Naive B cell (primary cell): ENCODE measurements at places on chromosomes 1 and 21. TPM values are rescaled to one million over a fixed set of nuclear protein-coding genes. Genes with fewer than 3 reads are reported as not detected.

GRCh38 chr1:37146071-37146470 lies 111.8 kb upstream of the GRIK3 start:
- H3K4me1 ChIP-seq = no peaks in the 10 kb centered on the region
- no peak overlapping the region for H3K27ac ChIP-seq
- peaks cover 22% of the 10 kb centered on the region for H3K27me3 ChIP-seq
- no peak overlapping the region for H3K4me3 ChIP-seq
- no peak for DNase-seq

GRCh38 chr1:218463194-218464156 lies 118.3 kb downstream of the TGFB2 start:
- no peak for DNase-seq
- H3K36me3 ChIP-seq = no peaks in the 10 kb centered on the region
- no peak overlapping the region for H3K27ac ChIP-seq

DNA sequence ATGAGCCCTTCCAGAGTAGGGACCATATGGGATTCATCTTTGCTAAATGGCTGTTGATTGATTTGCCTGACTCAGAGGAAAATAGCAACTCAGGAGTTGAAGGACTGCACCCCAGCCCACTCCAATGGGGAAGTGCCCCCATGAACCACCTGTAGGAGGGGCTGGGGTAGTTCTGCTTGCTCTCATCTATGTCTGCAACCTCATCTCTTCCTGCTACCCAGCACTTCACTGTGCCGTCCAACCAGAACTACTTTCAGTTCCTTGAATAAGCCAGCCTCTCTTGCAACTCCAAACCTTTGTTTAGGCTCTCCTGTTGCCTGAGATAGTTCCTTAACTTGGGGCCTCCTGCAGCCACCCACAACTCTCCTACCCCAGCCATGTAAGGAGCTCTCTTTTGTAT lies 26.6 kb downstream of the BEND5 start:
- no peaks in the 10 kb centered on the region for H3K27me3 ChIP-seq
- peak overlapping the region; percentile 90 for H3K27ac ChIP-seq
- peak; percentile 77 for DNase-seq
- H3K4me3 ChIP-seq = peak overlapping the region; percentile 46
- H3K36me3 ChIP-seq = peaks cover 34% of the 10 kb centered on the region

Gene CRYBG2
- 0.53 TPM for polyA plus RNA-seq

Gene LCE1A
- not detected for polyA plus RNA-seq

Gene CD84
- 20.6 TPM for polyA plus RNA-seq

GRCh38 chr1:2373551-2374251 lies 17.7 kb downstream of the MORN1 start:
- H3K27ac ChIP-seq = no peak overlapping the region
- DNase-seq = no peak
- H3K36me3 ChIP-seq = peaks cover 4% of the 10 kb centered on the region
- no peak overlapping the region for H3K4me3 ChIP-seq
- H3K4me1 ChIP-seq = no peaks in the 10 kb centered on the region

Gene OPRD1
- 0.07 TPM for polyA plus RNA-seq

GRCh38 chr1:235098991-235099390 lies 29.6 kb downstream of the TOMM20 start:
- H3K4me3 ChIP-seq = no peak overlapping the region
- H3K27ac ChIP-seq = no peak overlapping the region
- peaks cover 9% of the 10 kb centered on the region for H3K27me3 ChIP-seq
- no peak for DNase-seq

Gene CELA3A
- not detected for polyA plus RNA-seq

Gene DNASE2B
- not detected for polyA plus RNA-seq

- H3K27me3 ChIP-seq = no peaks in the 10 kb centered on the region
- no peak overlapping the region for H3K27ac ChIP-seq
- DNase-seq = peak; percentile 9
- peaks cover 42% of the 10 kb centered on the region for H3K4me1 ChIP-seq
- no peaks in the 10 kb centered on the region for H3K36me3 ChIP-seq
- H3K4me3 ChIP-seq = peak overlapping the region; percentile 68
Observed at GRCh38 chr1:31848381-31848897, 32.6 kb upstream of the SPOCD1 start.

Gene OR2L5
- not detected for polyA plus RNA-seq

Gene S100A9
- 14.4 TPM for polyA plus RNA-seq

Gene RGS2
- 207 TPM for polyA plus RNA-seq

- H3K27ac ChIP-seq = no peak overlapping the region
- DNase-seq = no peak
- H3K36me3 ChIP-seq = no peaks in the 10 kb centered on the region
- peaks cover 8% of the 10 kb centered on the region for H3K27me3 ChIP-seq
Observed at GRCh38 chr21:32813265-32813903, 41.8 kb upstream of the PAXBP1 start.

DNA sequence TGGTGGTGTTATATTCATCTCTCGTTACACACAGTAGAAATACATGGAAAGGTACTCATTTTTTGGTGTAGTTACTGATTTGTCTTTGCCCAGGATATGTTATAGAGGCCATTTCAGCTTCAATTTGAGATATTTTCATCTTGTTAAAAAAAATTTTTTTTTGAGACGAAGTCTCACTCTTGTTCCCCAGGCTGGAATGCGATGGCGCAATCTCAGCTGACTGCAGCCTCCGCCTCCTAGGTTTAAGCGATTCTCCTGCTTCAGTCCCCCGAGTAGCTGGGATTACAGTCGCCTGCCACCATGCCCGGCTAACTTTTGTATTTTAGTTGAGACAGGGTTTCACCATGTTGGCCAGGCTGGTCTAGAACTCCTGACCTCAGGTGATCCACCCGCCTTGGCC lies 19.0 kb downstream of the MORC3 start:
- no peaks in the 10 kb centered on the region for H3K27me3 ChIP-seq
- H3K4me3 ChIP-seq = no peak overlapping the region
- H3K4me1 ChIP-seq = peaks cover 12% of the 10 kb centered on the region
- H3K27ac ChIP-seq = peak overlapping the region; percentile 5

Gene TNFRSF9
- polyA plus RNA-seq = not detected

DNA sequence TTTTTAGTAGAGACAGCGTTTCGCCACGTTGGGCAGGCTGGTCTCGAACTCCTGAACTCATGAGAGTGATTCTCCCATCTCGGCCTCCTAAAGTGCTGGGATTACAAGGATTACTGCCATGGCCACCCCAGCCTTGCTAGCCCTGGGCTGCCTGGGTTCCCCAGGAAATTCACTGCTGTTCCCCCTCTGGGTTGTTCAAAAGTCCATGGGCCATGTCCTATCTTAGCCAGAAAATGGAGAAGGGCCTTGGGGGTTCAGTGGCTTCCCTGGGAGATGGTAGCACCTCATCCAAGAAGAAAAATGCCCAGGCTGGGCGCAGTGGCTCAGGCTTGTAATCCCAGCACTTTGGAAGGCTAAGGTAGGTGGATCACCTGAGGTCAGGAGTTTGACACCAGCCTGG lies 20.9 kb downstream of the SLC26A9 start:
- no peak overlapping the region for H3K4me3 ChIP-seq
- no peaks in the 10 kb centered on the region for H3K36me3 ChIP-seq
- H3K27ac ChIP-seq = no peak overlapping the region

- H3K27ac ChIP-seq = no peak overlapping the region
- H3K4me1 ChIP-seq = no peaks in the 10 kb centered on the region
- H3K27me3 ChIP-seq = no peaks in the 10 kb centered on the region
- H3K4me3 ChIP-seq = no peak overlapping the region
Observed at GRCh38 chr1:27596261-27596660, 7.7 kb downstream of the AHDC1 start.

Gene DIPK1A
- 30.8 TPM for polyA plus RNA-seq

- no peak overlapping the region for H3K4me3 ChIP-seq
- no peak overlapping the region for H3K27ac ChIP-seq
- no peaks in the 10 kb centered on the region for H3K36me3 ChIP-seq
- no peak for DNase-seq
Observed at GRCh38 chr1:41795205-41795762, 123.4 kb downstream of the HIVEP3 start.

GRCh38 chr1:162829268-162829667 lies 31.7 kb downstream of the CCDC190 start:
- H3K27me3 ChIP-seq = peaks cover 43% of the 10 kb centered on the region
- H3K4me3 ChIP-seq = no peak overlapping the region
- no peak overlapping the region for H3K27ac ChIP-seq
- DNase-seq = no peak

Gene NFIA
- polyA plus RNA-seq = 2.0 TPM

GRCh38 chr1:150106341-150106740 lies 38.8 kb downstream of the VPS45 start:
- peaks cover 9% of the 10 kb centered on the region for H3K36me3 ChIP-seq
- no peak overlapping the region for H3K4me3 ChIP-seq
- no peak overlapping the region for H3K27ac ChIP-seq
- H3K27me3 ChIP-seq = no peaks in the 10 kb centered on the region

- H3K4me1 ChIP-seq = no peaks in the 10 kb centered on the region
- no peaks in the 10 kb centered on the region for H3K27me3 ChIP-seq
- no peak overlapping the region for H3K4me3 ChIP-seq
- DNase-seq = no peak
Observed at GRCh38 chr1:60965280-60965854, 117.0 kb upstream of the NFIA start.

Gene HSD3B2
- not detected for polyA plus RNA-seq

DNA sequence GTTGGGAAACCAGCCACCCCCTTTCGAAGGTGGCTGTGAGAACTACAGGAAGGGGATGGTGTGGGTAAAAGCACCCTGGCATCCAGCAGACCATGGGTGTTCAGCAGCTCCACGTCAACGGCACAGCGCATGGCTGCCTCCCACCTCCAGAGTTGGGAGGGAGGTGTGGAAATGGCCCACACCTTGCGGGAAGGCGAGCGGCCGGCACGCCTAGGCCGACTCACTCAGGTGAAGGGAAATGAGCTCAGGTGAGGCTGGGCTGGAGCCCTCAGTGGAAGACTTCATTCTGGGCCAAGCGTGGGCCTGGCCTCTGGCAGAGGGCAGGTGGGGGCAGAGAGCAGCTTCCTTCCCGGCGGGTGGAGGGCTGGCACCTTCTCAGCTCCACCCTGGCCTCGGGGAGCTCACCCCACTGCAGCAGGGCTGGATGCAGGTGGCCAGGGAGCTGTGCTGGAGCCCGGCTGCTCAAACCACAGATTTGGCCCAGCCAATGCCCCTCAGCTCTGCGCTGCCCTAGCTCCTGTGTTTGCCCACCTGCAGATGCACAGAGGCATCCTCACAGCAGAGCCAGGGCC lies 24.8 kb upstream of the ALDH4A1 start:
- no peaks in the 10 kb centered on the region for H3K36me3 ChIP-seq
- peak overlapping the region; percentile 70 for H3K27ac ChIP-seq
- no peak for DNase-seq
- peaks cover 5% of the 10 kb centered on the region for H3K27me3 ChIP-seq
- peaks cover 59% of the 10 kb centered on the region for H3K4me1 ChIP-seq

DNA sequence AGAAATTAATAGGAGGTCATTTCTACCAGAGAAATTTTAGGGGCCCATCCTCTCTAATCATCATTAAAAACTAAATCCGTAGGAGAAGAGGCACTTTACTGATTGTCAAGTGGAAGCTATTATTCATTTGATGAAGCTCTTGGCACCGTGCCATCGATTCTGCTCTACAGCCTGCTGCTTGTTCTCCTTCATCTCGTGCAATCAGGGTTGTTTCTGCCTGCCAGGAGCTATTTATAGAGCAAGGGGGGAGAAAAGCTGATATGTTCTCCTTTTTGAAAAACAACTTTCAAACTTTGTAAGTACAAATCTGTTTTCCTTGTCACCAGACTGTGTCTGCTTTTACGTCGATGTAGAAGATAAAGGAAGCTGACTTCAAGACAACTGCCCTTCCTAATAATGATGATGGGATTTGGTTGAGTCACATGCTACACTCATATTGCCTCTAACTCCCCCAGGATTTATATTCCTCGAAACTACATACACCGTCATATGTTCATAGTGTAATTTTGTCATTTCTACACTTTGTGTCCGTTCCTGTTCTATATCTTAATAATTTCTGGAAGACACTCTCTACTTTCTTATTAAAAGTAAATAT lies 169.6 kb upstream of the LHX8 start:
- no peak overlapping the region for H3K4me3 ChIP-seq
- no peaks in the 10 kb centered on the region for H3K36me3 ChIP-seq
- no peak for DNase-seq
- no peaks in the 10 kb centered on the region for H3K4me1 ChIP-seq

DNA sequence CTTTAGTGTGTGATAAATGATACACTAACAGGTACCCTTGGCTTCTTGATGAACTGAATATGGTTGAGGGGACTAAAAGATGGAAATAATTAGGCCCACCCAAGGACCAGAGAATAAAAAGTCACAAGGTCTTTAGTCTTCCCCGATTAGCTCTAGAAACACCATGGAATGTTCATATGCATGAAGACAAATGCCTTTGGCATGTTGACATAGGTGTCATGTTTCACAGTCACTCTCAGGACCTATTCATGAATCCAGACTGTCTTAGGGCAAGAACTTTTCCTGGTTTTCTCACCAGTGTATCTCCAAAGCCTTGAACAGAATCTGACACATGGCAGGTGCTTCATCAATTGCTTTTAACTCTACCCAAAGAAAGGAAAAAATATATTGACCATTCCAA lies 412.8 kb downstream of the AJAP1 start:
- H3K27ac ChIP-seq = no peak overlapping the region
- no peaks in the 10 kb centered on the region for H3K4me1 ChIP-seq
- no peaks in the 10 kb centered on the region for H3K36me3 ChIP-seq
- no peak for DNase-seq
- peaks cover 30% of the 10 kb centered on the region for H3K27me3 ChIP-seq

DNA sequence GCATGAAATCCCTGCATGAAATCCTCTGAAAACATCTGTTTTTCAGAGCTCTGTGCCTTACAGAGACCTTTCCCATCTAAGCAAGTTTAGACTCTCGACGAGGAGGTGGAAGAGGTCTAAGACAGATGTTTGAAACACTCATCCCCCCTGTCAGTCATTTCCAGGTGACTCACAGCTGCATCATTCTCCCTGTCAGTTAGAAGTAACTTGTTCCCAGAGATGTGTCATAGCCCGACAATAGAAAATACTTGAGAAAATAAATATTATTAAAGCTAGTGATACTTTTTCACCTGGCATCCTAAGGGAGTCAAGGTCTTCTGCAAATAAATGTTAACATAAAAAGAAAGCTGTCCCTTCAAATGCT lies 41.6 kb upstream of the SEC16B start:
- H3K4me1 ChIP-seq = no peaks in the 10 kb centered on the region
- H3K27ac ChIP-seq = no peak overlapping the region
- H3K36me3 ChIP-seq = no peaks in the 10 kb centered on the region
- peaks cover 16% of the 10 kb centered on the region for H3K27me3 ChIP-seq

- H3K27ac ChIP-seq = peak overlapping the region; percentile 61
- peak; percentile 15 for DNase-seq
- no peaks in the 10 kb centered on the region for H3K36me3 ChIP-seq
- peaks cover 79% of the 10 kb centered on the region for H3K4me1 ChIP-seq
- peak overlapping the region; percentile 13 for H3K4me3 ChIP-seq
- H3K27me3 ChIP-seq = peaks cover under 1% of the 10 kb centered on the region
Observed at GRCh38 chr21:41195311-41195710, 27.4 kb downstream of the BACE2 start.

GRCh38 chr1:170140371-170140770 lies 5.4 kb upstream of the NTMT2 start:
- no peak overlapping the region for H3K4me3 ChIP-seq
- no peak overlapping the region for H3K27ac ChIP-seq
- H3K27me3 ChIP-seq = peaks cover 30% of the 10 kb centered on the region
- H3K36me3 ChIP-seq = no peaks in the 10 kb centered on the region

Gene C1QA
- not detected for polyA plus RNA-seq

Gene PPFIA4
- not detected for polyA plus RNA-seq
